Naive thymus-derived CD4-positive, alpha-beta T cell (primary cell): ENCODE measurements at places on chromosomes 16 and 17. TPM values are rescaled to one million over a fixed set of nuclear protein-coding genes. Genes with fewer than 3 reads are reported as not detected.

Gene RNF157
- total RNA-seq: 75.7 TPM

Gene MAP2K3
- total RNA-seq: 37.5 TPM

DNA sequence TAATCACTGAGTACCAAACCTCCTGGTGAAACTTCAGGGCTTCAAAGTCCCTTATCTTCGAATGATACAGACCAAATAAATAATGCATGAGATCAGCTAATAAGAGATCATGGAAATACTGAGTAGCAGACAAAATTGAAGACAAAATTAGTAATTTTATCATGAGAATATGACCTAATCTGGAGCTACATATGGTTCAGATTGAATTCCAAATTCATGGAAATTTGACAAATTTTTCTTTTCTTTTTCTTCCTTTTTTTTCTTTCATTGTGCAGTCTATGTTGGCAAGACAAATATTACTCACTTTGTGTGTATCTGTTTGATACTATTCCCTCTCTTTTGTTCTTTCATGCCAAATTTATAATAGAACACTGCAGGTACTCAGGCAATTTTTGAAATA, 218.1 kb upstream of the KCNJ16 start:
- no peak for DNase-seq

Gene FBXL19
- 11.1 TPM for total RNA-seq

DNA sequence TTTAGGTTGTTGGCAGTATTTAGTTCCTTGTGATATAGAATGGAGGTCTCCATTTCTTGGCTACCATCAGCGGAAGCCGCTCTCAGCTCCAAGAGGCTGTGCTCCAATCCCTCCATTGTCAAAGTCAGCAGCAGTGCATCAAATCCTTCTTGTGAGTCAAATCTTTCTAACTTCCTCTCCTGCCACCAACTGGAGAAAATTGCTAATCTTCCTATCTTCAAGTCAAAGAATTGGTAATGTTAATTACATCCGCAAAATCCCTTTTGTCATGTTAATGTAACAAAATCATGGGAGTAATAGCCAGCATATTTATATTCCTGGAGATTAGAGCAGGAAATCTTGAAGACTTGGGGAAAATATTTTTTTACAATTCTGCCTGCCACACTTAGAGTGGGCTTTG, 436.4 kb upstream of the DYNLRB2 start:
- DNase-seq: no peak
